Mucosa of gallbladder (tissue), 1 donor: ENCODE measurements at places on chromosomes 3 and 15.

DNA sequence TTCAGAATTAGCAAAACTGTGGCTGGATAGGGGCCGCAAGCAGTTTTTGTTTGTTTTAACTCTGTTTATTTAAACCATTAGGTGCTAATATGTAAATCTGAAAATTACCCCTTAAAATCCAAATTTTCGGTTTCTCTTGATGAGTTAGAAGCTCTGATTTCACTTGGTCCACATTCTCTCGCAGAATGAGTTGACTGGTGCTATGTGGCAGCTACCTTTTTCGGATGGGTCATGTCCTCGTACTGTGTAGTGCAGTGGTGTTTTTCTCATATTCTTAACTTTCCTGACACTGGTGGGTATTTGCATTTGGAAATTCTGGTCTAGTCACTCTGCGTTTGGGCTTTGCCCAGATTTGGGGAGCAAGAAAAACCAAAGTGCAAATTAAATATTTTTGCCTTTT, 87.1 kb downstream of the DIPK2A start:
- DNase-seq, result no peak

DNA sequence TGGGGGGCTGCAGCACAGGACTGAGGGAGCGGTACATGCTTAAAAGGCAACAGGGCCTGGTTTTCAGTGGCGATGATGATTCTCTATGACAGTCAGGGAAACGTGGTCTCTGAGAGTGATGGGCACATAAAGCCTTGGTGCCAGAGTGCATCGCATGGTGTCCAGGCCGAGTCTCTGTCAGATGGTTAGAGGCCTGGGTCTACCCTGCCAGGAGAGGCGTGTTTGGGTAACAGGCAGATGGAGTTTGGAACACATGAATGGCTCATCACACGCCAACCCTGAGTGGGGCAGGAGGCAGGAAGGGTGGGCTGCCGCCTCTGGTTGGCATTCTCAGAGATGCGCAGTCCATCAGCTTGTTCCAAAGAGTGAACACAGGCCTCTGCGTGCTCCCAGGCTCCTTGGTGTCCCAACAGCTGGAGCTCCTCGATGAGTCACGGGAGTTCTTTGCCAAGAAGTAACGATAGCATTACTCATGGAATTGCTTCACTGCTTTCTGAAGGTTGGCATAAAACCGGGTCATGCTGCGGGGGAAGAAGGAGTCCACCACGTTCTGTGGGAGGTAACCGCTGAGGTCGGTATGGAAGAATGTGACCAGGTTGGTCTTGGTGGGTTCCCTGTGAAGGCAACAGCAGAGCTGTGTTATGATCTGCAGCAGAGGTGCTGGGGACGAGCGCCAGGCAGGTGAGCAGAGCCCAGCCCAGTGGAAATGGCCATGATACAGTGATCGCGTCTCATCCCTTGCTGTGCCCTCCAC, 11.0 kb downstream of the STARD5 start:
- peak; percentile 77 for DNase-seq

DNA sequence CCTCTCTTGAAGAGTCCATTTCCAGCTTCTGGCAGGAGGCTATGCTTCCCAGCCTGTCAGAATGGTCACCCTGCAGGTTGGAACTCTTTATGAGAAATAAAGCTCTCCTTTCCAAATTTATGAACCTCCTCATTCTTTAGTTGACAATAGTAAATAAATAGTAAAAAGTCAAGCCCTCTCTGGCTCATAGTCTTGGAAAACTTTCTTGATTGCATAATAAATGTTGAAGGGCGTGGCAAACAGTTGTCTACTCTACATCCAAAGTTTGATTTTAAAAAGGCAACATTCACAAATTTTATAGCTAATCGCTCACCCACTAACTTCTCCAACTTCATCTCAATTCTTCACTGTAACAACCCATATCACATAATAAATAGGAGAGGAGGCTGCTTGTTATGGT, 58.8 kb downstream of the MCF2L2 start:
- no peak for DNase-seq

- peak; percentile 27 for DNase-seq
These were observed 77.2 kb downstream of the SCN10A start for GRCh38 chr3:38738630-38739395.

DNA sequence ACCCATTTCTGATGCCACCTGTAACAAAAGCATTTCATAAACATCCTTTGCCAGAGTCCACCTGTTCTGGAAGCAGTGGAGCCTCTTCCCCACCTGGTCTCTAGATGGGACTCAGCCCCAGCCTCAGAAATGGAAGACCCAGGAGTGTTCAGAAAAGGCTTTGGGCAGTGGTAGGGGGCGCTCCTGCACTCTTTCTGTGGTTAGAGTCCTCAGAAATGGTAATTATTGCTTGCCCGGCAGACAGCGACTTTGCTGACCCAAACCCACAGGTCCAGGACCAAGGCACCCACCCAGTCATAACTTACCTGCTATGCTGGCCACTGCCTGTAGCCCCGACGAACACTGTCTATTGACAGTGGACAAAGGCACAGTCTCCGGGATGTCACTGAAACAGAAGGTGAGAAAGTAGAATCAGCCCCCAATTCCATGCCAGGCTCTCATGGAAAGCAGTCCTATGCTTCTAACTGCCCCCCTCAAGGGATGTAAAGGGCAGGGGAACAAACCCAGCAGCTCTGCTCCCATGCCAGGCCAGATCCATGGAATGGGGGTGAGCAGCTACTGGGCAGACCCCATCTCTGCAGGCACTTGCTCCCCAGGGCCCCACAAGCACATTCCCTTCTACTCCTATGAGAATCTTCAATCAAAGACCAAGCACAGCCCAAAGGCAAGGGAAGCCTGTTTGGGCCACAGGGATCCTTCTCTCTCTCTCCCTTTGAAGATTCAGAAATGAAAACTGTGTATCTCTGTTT, 5.1 kb downstream of the ACAA1 start:
- DNase-seq, result no peak

- no peak for DNase-seq
These were observed 37.8 kb downstream of the ABHD2 start for GRCh38 chr15:89126009-89126408.

GRCh38 chr15:61092361-61093157, 136.5 kb downstream of the RORA start:
- DNase-seq, result no peak

GRCh38 chr15:101068961-101069653, 149.9 kb downstream of the LRRK1 start:
- peak; percentile 28 for DNase-seq

GRCh38 chr3:142224482-142225072, 808 bp downstream of the GK5 start:
- no peak for DNase-seq

DNA sequence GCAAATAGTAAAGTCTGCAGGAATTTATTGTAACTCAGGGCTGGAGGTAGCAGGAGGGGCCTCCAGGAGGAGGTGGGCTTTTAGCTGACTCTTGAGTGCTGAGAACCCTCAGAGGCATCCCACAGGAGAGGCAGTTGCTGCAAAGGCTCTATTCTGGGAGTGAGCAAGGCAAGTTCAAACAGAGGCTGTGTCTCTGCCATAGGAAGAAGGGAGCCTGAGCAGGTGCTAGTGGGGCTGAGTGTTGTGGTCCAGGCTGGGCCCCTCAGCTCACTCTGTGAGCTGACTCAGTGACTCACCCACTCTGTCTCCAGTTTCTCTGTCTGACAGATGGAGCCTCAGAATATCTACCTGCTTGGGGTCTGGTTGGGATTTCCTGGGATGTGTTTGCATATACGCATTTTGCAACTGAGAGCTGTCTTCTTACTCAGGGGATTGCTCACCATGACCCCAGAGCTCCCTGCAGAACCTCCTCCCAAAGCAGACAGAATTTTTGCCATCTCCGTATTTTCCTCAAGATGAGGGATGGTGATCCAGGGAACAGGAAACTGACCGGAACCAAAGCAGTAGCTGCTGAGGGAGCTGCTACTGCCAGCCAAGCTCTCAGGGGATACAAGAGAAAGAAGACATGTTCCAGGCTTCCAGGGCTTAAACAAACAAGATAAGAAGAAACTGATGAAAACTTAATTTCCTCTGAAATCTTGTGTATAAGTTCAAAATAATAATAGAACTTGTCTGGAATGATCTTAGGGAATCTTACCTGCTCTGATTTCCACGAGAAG, 13.6 kb upstream of the NOX5 start:
- no peak for DNase-seq

GRCh38 chr15:61659566-61660190, 400.6 kb downstream of the VPS13C start:
- DNase-seq, result no peak

DNA sequence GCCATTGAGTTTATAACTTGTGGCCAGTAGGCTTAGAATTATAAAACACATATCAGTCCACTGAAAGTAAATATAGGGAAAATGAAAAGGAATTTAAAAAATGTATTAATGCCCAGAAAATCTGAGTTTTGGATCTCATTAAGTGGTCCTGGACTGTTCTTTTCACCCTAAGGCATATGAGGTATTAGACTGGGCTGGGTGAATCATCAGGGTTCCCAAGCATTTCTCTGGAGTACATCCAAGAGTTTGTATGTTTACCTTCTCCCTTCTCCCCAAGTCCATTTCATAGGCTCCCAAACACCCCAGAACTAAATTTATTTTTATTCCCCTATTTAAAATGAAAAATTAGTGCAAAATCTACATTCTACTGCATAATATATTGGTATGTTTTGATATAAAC, 31.9 kb upstream of the SPTSSB start:
- no peak for DNase-seq

GRCh38 chr15:90219421-90220141, 14.2 kb downstream of the CIB1 start:
- DNase-seq, result no peak

- no peak for DNase-seq
These were observed 125.8 kb upstream of the ZNF385D start for GRCh38 chr3:21876782-21877181.

DNA sequence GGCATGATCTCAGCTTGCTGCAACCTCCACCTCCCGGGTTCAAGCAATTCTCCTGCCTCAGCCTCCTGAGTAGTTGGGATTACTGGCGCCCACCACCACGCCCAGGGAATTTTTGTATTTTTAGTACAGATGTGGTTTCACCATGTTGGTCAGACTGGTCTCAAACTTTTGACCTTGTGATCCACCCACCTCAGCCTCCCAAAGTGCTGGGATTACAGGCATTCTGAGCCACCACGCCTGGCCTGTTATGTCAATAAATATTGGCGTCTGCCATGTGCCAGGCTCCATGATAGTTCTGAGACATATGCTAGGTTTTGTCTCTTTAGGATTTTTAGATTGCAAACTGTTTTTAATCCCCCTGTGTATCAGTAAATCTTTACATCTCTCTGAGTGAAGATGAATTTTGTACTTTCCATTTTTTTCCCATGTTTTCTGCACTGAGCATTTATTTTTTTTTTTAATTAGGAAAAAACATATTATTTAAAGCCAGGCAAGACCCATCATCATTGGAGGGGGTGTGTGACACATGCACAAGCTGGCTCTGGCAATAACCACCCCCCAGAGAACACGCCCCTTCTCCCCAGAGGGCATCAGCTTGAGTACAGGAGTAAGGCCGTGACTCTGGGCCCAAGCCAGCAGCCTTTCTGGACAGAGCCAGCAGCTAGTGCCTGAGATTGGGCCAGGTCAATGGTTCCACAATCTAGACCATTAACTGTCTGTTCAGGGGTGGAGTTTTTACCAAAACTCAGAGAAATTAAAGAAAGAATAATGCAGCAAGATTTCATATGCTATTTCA, 51.0 kb upstream of the ATP1B3 start:
- no peak for DNase-seq

- DNase-seq, result no peak
These were observed 56.5 kb upstream of the SLC6A1 start for GRCh38 chr3:10935846-10936631.

DNA sequence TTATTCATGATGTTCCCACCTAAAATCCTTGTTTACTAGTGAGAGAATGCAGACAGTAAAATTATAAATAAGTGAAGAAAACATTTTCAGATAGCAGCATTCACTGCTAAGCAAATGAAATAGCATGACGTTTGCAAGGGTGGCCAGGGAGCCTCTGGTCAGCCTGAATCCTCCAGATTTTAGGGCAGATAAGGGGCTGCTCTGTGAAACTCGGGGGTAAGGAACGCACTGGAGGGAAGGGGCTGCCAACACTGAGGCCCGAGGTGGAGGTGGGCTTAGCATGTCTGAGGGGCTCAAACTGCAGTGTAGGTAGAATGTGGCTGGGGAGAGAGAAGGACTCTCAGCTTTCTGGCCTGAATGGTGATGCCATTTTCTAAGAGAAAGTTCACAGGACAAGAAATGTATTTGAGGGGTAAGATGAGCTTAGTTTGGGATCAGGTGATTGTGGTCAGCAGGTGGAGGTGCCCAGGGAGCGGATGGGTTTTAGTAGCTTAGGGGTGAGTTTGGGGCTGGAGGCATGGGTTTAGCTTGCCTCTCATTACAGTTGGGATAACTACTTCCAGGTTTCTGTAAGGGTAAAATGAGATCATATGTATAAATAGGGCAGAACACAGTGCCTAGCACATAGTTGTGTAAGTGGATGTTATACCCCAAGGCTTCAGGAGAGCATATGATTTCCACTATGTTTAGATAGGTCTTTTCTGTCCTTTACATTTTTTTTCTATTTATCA, 20.5 kb downstream of the GPR171 start:
- DNase-seq, result no peak

- no peak for DNase-seq
These were observed 97.3 kb downstream of the DAPK2 start for GRCh38 chr15:63948971-63949370.

GRCh38 chr3:130702985-130703384, 43.6 kb downstream of the PIK3R4 start:
- DNase-seq, result no peak

DNA sequence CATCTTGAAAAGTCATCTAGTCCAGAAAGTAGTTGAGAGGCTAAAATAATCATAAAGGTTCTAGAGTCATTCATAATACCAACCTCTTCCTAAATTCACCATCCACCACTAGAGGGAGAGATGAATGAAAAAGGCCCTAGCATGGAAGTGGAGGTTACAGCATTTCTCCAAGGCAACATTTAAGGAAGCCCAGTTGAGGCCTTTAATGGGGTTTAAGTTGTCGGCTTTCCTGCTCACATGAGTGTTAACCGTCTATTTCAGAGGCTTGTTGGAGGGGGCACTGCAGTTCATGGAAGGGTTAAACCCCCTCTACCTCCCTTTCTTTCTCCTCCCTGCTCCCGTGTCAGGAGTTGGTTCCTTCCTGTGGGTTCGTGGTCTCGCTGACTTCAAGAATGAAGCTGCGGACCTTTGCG, 3.8 kb upstream of the SLCO3A1 start:
- no peak for DNase-seq

GRCh38 chr15:35444557-35445204, 101.3 kb downstream of the DPH6 start:
- no peak for DNase-seq

DNA sequence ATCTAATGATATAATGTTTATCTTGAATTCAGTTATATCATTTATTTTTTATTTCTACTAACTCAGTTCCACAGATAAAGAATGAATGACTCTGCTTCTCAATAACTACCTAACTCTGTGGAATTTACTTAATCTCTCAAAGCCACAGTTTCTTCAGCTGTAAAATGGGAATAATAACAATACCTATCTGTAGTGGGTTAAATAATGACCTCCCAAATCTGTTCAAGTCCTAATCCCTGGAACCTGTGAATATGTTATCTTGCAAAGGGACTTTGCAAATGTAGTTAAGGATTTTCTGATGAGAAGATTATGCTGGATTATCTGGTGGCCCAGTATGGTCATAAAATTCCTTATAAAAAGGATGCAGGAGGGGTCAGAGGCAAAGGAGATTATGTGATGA, 61.7 kb downstream of the THRB start:
- DNase-seq, result no peak
